Uterus (tissue), 4 donors: ENCODE measurements at places on chromosomes 11 and 22.

- no peak for DNase-seq
Observed at GRCh38 chr22:49262167-49262566, 565.5 kb downstream of the BRD1 start.

GRCh38 chr11:9550191-9550628 lies 23.3 kb upstream of the WEE1 start:
- DNase-seq, result no peak

GRCh38 chr22:24686280-24686679 lies 83.3 kb downstream of the GGT1 start:
- no peak for DNase-seq

DNA sequence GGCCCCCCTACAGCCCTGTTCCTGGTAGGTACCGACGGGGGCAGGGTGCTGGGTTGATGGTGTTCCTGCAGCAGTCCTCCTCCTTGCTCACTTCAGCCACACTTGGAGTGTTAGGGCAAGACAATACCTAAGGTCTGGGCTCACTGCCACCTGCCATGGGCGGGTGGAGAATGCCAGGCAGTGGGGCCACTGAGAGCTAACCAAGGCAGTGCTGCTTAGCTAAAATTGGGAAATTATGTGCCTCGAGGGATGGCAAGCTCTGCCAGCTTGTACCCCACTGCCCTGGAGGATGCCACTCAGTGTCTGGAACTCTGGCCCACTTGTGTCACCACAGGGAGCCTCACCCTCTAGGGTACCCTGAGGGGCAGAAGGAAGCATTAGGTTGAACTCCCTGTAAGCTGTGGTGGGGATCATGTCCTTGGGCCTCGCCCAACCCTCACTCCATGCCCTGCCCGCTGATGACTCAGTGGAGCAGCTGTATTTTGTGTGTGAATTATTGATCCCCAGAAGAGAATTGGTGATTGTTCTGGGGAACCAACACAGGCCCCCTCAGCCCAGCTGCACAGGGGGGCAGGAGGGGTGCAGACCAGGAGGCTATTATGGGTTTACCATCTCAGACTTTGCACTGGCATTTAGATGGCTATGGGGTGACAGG lies 17.7 kb downstream of the PHLDB1 start:
- DNase-seq, result no peak

DNA sequence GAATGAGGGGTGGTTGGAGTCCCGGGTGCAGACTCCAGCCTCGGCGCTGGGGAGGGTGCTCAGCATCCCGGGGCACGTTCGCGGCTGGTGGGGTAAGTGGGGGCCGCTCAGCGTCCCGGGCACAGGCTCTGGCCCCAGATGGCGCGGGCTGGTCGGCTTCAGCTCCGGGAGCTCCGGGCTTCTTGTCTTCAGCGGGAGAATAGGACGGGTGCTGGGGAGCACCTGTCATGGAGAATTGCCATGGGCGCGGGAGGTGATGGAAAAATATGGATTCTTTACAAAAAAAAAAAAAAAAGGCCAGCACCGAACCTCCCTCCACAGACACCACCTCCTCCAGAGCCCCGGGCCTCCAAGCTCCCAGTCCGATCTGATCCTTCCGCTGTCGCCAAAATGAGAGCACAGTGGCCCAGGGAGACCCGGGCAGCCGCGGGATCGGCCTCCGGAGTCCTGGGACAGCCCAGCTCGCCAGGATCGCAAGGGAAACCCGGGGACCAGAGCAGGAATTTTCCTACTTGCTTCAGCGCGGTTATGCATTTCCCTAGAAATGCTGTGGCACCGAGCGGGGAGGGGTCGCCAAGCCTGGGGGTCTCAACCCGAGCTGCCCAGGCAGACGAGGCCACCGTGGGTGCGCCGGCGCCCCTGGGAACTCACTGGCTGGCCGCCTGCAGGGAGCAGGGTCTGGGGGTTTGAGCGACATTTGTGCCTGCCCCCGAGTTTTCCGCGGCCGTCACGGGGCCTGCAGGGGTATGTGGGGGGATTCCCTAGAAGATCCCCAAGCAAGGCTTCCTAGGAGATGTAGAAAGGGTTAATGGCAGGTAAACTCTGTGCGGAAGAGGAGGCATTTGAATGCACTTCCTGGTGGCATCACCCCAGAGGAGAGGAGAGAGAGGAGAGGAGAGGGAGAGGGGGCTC lies 1336.9 kb downstream of the BRD1 start:
- peak; percentile 10 for DNase-seq

GRCh38 chr11:61637277-61637676 lies 42.9 kb upstream of the DAGLA start:
- no peak for DNase-seq

DNA sequence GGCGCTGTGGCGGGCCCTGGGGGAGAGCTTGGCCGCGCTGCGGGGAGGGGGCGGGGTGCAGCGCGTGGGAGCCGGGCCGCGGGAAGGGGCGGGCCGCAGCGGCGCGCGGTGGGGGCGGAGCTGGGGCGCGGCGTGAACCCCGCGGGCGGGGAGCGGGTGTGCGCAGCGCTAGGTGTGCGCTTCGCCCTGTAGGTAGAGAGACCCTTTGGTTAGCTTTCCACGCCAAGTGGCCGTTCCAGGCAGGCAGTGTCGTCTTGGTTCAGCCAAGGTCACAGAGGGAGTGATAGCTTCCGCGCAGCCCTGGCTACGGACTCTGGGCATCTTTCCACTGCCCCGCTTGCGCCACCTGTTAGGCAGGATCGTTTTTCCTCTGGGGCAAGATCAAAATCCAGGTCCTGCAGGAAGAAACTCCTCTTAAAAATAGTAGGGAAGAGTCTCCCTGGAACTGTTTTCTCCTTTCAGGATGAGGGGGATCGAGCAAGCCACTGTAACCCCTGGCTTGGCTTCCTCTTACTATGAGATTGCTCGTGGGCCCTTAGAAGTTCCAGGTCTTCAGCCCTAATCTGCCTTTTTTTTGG lies 434 bp downstream of the BANF1 start:
- DNase-seq, result peak; percentile 63
